ENCODE measurements at places on chromosomes 4 and X. TPM values are rescaled to one million over a fixed set of nuclear protein-coding genes. Genes with fewer than 3 reads are reported as not detected.

The GAGE12H gene
- total RNA-seq, result not detected

The DMRTC1B gene
- total RNA-seq, result not detected

The SUPT20HL1 gene
- total RNA-seq, result not detected

The DCAF8L2 gene
- not detected for total RNA-seq

The TEX13D gene
- not detected for total RNA-seq

The SLC26A1 gene
- 0.41 TPM for total RNA-seq

The FREM3 gene
- not detected for total RNA-seq

The HELT gene
- not detected for total RNA-seq

The RASL11B gene
- total RNA-seq, result not detected

The NFKB1 gene
- total RNA-seq, result 27.3 TPM

The FRMD7 gene
- not detected for total RNA-seq

The DOCK11 gene
- total RNA-seq, result 32.7 TPM

The CCKAR gene
- total RNA-seq, result not detected

The RAB39B gene
- total RNA-seq, result 5.5 TPM

The KCNIP4 gene
- total RNA-seq, result not detected

The MAGEE1 gene
- 4.2 TPM for total RNA-seq

The DOK7 gene
- 21.4 TPM for total RNA-seq

The COL25A1 gene
- 0.12 TPM for total RNA-seq

The CENPE gene
- 18.4 TPM for total RNA-seq

The ATOH1 gene
- not detected for total RNA-seq

The SH3RF1 gene
- total RNA-seq, result 11.0 TPM

The CLCN4 gene
- total RNA-seq, result 16.8 TPM

The HSFX4 gene
- not detected for total RNA-seq

The CNGA1 gene
- total RNA-seq, result not detected

The DDX53 gene
- total RNA-seq, result not detected

The LRP2BP gene
- total RNA-seq, result 0.34 TPM

The GABRG1 gene
- total RNA-seq, result not detected

The TCEAL7 gene
- total RNA-seq, result 16.6 TPM

The TRIM75 gene
- total RNA-seq, result not detected

The NMU gene
- 55.0 TPM for total RNA-seq

The TSPAN5 gene
- 8.8 TPM for total RNA-seq

The TLR3 gene
- total RNA-seq, result 4.4 TPM

The ATXN3L gene
- not detected for total RNA-seq

The RENBP gene
- total RNA-seq, result 0.62 TPM

The DCAF16 gene
- total RNA-seq, result 26.8 TPM

The SCOC gene
- 159 TPM for total RNA-seq

The HSPA4L gene
- total RNA-seq, result 13.1 TPM

The HDX gene
- 9.0 TPM for total RNA-seq

The ARHGAP36 gene
- not detected for total RNA-seq

The CXorf49B gene
- not detected for total RNA-seq

The NDP gene
- 0.22 TPM for total RNA-seq

The GK gene
- total RNA-seq, result 17.6 TPM

The EFHC2 gene
- 0.91 TPM for total RNA-seq

The COX7B2 gene
- 86.5 TPM for total RNA-seq

The RAB9B gene
- total RNA-seq, result 3.3 TPM

The CT45A10 gene
- not detected for total RNA-seq

The UGT2B10 gene
- not detected for total RNA-seq

The L1CAM gene
- total RNA-seq, result 94.0 TPM

The FGF5 gene
- total RNA-seq, result 1.5 TPM

The GYPE gene
- not detected for total RNA-seq

The OTC gene
- not detected for total RNA-seq

The NWD2 gene
- total RNA-seq, result not detected

The GJB1 gene
- not detected for total RNA-seq
